ENCODE measurements at places on chromosomes 1 and 21. TPM values are rescaled to one million over a fixed set of nuclear protein-coding genes. Genes with fewer than 3 reads are reported as not detected.

The C1QTNF12 gene
- total RNA-seq = 0.79 TPM

The CRB1 gene
- 1.8 TPM for total RNA-seq

The GCSAML gene
- not detected for total RNA-seq

The DNM3 gene
- total RNA-seq = 3.9 TPM

The OR10J4 gene
- total RNA-seq = not detected

The BRDT gene
- not detected for total RNA-seq

The ZCCHC17 gene
- total RNA-seq = 59.7 TPM

The CLEC20A gene
- not detected for total RNA-seq

The GBP7 gene
- total RNA-seq = not detected

The LEFTY1 gene
- 0.65 TPM for total RNA-seq

The NIBAN1 gene
- total RNA-seq = 0.63 TPM

The AMY2B gene
- 2.7 TPM for total RNA-seq

The HPCA gene
- total RNA-seq = 1.2 TPM

The LEFTY2 gene
- total RNA-seq = not detected

The TNFSF4 gene
- total RNA-seq = 0.57 TPM

The KIF2C gene
- 88.7 TPM for total RNA-seq

The TSEN15 gene
- 50.5 TPM for total RNA-seq

All from neural crest cell (in vitro differentiated cells).